Activated CD4-positive, alpha-beta T cell treated with anti-CD3 and anti-CD28 coated beads, Interleukin-2, amount 50 U/mL, for 24 hours (primary cell): ENCODE measurements at places on chromosomes 2 and 18.

GRCh38 chr18:66553824-66554223 lies 50.1 kb downstream of the CDH19 start:
- DNase-seq = no peak

GRCh38 chr2:235005023-235005422 lies 53.2 kb downstream of the SH3BP4 start:
- no peak for DNase-seq

- no peak for DNase-seq
Measured at GRCh38 chr2:64847930-64848329, 141.3 kb upstream of the SLC1A4 start.

- DNase-seq = no peak
Measured at GRCh38 chr18:70154591-70155194, 50.8 kb downstream of the RTTN start.

DNA sequence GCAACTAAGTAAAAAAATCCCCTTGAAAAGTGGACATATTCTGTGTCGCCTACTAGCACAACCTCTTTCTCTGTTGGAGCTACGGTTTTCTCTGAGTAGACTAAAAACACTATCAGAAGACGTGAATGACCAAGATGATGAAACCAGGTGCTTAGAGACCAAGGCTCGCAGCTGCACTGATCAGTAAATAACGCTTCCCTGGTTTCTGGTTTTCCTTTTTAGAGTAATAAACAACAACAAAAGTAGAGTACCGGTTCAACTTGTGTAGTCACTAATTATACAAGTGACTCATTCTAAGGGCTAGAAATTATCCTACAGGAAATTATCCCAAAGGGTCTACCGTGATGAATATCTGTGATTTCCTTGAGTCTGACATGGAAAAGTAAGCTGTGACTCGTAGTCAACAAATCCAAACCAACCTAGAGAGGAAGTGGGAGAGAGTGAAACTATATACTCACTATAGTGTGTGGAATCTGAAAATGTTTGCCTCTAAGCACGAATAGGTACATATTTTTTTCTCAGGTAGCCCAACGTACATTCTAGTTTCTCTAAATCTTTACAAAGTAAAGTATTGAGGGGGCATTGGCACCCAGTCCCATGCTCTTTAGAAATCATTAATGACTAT lies 17.8 kb downstream of the RASGRP3 start:
- no peak for DNase-seq

- DNase-seq = no peak
Measured at GRCh38 chr2:196160101-196160500, 11.3 kb downstream of the STK17B start.

GRCh38 chr2:95068256-95068655 lies 42.7 kb downstream of the MAL start:
- no peak for DNase-seq

GRCh38 chr2:211709389-211709788 lies 829.2 kb downstream of the ERBB4 start:
- no peak for DNase-seq

- DNase-seq = no peak
Measured at GRCh38 chr2:78992451-78992806, 33.1 kb upstream of the REG3G start.

DNA sequence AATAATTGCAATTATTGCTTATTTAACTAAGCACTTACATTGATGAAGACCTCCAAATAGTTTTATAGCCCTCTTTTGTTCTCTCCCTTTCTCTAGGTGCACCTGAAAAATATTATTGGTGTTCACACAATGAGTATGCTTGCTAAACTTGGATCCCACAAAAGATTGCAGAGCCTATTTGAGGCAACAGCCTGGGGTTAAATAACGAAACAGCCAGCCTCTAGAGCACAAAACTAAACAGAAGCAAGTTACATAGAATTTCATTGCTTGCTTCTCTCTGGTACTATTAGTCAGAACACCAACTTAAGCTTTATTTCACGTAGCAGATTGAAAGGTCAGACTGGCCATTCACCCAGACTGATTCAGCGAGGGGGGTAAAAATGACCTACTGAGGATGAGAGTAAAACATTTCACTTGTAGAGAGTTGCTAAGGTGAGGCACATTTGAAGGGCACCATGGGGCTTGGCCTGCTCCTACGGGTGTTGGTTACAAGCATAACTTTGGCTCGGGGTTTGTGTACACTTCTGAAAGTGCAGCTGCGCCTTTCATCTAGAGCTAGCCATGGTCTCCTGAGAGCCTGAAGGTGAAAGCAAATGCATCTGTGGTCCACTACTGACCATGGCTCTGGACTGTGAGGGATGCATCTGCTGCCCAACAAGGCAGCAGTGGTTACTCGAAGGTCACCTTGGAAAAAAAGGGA lies 225.1 kb upstream of the LRRTM1 start:
- DNase-seq = no peak

DNA sequence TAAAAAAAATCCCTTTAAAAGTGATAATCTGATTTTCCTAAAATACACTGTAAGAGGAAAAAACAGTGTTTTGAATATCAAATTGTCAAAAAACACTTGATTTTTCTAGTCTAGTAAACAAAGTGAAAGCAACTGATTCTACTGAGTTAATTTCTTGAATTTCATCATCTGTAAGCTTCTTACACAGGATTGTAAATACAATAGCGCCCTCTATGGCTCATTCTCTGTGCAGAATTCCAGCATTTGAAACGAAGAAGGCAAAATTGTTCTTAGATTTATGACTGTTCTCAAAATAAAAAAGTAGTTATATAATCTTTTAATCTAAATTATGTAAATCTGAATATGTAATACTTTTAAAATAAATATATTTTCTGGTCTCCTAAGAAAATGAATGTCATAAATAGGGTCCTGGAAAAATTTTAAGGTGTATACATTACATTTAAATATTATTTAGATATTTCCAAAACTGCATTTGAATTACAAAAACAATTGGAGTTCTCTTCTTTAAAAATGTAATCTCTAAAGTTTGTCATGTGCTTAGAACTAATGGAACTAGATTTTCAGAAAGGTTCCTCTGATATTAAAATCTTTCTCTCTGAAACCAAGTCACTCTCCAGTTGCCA lies 176.9 kb upstream of the MC4R start:
- no peak for DNase-seq

- DNase-seq = no peak
Measured at GRCh38 chr2:176891105-176891504, 321.5 kb upstream of the HNRNPA3 start.

DNA sequence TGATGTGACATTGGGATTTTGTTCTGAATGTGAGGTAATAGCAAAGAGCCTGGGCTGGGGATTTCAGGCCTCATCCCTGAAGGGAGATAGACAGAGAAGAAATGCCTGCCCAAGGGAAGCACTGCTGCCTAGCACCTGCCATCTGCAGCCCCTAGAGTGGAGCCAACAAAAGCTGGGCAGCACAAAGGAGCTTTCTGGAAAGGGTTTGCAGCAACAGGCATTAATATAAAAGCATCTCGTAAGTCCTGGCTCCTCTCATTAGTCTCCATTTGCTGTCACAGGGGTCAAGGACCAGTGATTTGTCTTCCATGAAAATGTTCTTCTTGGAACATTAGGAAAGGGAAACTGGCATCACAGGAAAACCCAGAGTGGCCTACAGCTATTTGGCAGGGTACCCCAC lies 157.2 kb upstream of the SLC14A2 start:
- no peak for DNase-seq

GRCh38 chr2:43585708-43586107 lies 10.1 kb downstream of the THADA start:
- no peak for DNase-seq

DNA sequence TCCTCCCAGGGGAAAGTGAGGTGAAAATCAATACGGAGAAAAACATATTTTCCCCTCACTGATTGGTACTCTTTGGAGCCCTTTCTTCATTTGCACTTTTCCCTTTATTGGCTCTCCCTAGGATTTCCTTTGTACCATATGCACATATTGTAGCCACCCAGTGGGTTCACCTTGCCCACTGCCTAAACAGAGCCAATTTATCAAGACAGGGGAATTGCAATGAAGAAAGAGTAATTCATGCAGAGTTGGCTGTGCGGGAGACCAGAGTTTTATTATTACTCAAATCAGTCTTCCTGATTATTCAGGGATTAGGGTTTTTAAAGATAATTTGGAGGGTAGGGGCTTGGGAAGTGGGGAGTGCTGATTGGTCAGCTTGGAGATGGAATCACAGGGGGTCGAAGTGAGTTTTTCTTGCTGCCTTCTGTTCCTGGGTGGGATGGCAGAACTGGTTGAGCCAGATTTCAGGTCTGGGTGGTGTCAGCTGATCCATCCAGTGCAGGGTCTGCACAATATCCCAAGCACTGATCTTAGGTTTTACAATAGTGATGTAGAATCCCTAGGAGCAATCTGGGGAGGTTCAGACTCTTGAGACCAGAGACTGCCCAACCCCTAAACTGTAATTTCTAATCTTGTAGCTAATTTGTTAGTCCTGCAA lies 15.1 kb upstream of the KCNE4 start:
- no peak for DNase-seq

DNA sequence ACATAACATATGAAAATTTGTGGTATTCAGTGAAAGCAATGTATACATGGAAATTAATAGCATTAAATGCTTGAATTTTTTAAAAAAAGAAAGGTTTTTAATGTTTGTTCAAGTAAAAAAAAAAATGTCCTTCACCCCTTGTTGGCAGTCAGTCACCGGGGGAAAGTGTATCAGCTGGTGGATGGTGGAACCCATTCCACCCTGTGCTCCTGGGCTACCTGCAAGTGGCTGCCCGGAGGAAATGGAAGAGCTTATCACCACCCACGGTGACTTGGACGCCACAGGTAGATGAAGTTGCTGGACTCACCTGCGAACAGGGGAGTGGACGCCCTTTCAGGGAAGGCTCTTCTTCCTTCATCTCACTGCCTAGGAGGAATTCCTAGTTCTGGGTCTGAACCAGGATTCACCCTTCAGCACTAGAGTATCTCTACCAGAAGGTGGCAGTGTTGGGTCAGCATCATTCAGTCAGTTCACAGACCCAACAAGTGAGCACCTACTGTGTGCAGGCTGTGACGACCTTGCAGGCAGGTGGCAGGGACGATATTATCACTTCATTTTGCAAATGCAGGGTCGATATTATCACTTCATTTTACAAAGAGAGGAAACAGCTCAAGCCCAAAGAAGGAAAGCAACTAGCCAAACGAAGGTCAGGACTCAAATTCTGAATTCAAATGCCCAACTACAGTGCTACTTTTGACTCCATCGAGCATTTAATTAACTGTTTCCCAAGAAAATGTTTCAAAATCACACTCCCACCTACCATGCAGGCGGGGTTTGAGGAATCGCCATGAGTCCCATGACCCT lies 35.8 kb downstream of the CIB4 start:
- DNase-seq = no peak

GRCh38 chr18:5296706-5297320 lies 1.3 kb upstream of the ZBTB14 start:
- peak; percentile 59 for DNase-seq

DNA sequence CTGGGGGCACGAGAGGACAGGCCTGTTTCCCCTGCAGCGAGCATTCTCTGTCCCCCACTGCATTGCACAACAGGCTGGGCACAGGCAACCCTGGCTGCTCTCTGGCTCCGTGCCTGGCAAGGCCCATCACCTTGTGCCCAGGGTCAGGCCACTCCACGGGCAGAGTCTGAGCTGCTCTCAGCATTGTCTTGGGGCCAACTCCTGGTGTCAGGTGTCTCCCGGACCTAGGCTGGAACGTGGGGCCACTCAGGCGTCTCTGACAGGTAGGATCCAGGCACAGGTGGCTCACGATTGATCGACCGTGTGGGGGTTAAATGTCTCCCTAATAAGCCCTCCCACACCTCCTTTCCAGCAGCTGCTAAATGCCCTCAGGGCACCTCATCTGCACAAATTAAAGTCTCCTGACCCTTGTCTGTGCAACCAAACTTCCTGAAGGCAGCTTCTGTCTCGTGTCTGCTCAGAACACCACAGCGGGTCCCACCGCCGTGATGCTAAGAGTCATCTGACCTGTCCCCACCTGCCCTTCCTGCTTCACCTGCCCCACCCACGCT lies 66.6 kb upstream of the GPC1 start:
- no peak for DNase-seq
